Stimulated activated CD8-positive, alpha-beta memory T cell treated with anti-CD3 and anti-CD28 coated beads, Interleukin-7, amount 100 ng/mL, for 1 hour (primary cell): ENCODE measurements at places on chromosomes 1 and 21.

DNA sequence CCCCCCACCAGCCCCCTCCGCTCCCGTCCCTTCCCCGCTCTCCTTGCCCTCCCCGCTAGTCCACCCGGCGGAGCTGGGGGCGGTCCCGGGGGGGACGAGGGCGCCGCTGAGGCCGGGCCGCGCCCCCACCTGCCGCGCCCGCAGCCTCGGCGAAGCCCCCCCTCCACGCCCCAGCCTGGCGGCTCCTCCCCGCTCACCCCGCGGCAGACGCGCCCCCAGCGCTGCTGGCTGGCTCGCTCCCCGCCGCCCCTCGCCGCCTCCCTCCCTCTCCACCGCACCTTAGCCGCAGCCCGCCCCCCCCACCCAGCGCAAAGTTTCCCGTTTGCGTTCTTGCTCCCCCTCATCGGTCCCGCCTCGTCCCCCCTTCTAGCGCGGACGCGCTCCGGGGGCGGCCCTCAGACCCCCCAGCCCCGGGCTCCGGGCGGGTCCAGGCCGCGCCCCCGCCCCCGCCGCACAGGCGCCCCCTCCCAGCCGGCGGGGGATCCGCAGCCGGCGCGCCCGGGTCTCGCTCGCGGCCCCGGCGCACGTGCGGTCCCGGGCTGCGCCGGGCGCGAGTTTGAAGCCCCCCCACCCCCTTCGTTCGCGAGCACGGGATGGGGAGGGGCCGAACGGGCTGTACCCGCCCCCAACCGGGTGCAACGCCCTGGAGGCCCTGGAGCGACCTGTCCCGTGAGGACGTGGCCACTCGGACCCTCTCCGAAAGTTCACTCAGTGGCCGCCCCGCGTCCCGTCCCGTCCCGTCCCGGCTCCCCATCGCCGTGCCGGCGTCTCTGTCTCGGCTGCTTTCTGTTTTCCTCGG lies 623 bp downstream of the PTPRF start:
- no peak for DNase-seq

DNA sequence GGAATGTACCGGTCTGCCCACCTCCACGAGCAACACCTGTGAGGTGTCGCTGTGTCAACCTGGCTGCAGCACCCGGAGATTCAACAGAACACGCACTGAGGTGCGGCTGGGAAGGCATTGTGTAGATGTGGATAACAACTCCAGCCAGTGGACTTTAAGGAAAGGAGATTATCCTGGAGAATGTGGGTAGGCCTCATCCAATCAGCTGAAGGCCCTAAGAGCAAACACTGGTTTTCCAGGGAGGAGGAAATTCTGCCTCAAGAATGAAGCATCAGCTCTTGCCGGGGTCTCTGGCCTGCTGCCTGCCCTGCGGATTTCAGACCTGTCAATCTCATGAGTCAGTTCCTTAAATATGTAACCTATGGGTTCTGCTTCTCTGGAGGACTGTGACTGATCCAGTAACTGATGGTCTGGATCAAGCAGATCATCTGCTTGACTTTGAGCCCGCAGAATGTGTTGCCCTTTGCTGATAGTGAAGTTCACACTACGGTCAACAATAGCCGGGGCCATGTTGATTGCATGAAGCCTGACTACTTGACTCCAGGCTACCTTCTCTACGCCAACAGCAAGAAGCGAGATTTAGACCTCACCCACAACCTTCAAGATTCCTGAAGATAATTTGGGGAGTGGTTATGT lies 15.9 kb upstream of the PRDM15 start:
- DNase-seq: no peak

GRCh38 chr1:177772386-177772960 lies 197.4 kb downstream of the SEC16B start:
- no peak for DNase-seq

GRCh38 chr1:232507571-232507970 lies 122.4 kb downstream of the SIPA1L2 start:
- DNase-seq: no peak

DNA sequence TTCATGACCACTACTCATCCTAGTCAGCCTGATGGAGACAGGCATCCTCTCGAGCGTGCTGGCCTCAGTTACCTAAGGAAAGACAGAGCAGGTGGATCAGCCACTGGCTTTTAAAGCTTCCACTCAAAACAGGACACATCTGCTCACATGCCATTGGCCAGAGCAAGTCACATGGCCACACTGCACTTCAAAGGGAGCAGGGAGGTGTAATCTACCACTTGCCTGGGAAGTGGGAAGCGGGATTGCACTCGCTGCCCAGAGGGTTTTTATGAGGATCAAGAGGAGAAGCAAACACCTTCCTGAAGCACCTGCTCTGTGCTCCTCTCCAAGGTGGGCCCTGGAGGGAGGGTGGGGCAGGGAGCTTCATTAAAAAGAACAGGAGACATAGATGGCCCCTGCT lies 108.0 kb downstream of the TAS1R2 start:
- no peak for DNase-seq

DNA sequence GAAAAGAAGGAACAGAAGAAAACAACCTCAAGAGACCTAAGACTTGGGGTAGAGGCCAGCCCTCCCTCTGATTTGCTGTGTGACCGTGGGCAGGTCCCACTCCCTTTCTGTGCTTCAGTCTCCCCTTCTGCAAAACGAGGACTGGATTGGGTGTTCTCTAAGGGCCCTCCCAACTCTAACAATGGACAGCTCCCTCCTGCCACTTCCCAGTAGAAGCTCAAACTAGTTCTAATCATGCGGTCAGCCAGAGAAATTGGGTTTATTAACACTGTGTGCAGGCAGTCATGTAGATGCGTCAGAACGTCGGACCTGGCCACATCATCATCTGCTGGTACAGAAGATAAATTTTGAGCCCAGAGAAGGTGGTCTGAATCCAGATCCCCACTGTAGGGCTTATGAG lies 1.6 kb upstream of the PADI4 start:
- no peak for DNase-seq

DNA sequence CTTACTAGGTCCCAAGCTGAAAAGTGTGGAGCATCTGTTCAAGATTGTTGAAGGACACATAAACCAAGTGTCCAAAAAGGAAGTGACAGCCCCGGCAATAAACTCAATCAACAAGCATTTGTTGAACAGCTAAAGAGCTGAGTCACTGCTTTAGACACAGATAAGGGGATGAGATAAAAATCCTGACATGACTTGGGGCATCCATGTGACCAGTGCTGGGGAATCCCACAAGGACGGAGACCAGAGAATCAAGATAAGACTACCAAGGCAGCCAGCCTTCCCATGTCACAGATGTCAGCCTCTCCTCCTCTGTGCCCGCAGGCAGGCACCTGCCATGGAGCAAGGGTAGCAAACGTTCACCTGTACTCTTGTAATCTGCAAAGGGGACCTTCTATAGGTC lies 118.6 kb upstream of the KAZN start:
- no peak for DNase-seq

GRCh38 chr1:27526569-27527222 lies 36.7 kb upstream of the WASF2 start:
- DNase-seq: no peak

DNA sequence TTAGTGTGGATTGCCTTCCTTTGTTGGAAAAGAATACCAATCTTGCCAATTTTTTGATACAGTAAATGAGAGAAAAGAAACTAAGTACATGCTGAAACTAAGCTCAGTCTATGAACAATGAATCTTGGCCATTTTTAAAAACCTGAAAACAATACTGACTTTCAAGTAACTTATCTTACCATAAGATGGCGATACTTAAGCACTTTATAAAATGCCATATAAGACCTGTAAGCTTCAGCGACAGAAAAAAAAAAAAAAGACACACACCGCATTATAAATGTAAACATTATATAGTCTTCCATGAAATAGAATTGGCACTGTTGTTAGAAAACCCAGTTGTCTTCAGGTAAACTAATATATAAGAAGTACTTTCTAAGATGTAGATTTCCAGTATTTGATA lies 3.0 kb downstream of the OLFM3 start:
- no peak for DNase-seq

DNA sequence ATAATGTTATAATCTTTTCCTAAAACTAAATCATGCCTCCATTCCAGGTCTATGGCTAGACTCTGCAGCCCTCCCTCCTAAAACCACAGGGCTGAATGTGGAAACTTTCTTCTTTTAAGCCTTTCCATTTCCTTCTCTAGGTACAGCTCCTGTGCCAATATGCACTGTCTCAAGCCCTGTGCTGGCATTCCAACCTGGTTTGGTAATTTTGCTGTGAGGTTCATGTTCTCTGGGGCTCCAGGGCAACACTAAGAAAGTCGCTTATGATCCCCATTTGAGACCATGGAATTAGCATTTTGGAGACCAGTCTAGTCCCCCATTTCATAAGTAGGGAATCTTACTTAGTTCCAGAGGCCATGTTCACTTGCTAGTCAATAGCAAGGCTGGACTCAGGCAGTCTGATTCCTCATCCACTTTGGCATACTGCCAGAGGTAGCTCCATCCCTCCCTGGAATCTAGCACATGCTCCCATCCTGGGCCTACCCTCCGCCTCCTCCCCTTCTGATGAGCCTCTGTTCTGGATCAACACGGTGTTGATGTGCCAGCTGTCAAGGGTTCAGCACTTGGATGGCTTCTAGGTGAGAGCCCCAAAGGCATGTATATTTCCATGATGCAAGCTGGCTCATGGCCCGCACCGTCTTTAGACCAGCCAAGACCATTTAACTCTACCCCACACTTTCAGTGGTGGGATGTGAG lies 36.5 kb downstream of the ZMYND12 start:
- no peak for DNase-seq

DNA sequence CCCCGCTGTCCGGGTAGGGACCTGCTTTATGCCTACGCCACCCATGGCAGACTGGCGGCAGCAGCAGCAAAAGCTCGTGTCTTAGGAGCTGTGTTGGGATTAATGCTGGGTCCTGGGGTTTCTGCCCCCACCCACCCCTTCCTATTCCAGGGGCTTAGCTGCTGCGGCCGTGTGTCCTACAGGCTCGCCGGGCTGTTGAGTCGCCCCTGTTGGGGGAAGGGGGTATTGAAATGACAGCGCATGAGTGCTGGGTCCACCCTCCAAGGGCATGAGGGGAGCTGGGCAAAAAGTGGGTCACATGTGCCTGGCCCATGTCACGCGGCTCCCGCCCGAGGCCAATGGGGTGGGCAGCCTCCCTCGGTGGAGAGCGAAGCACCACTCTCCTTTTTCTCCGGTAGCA lies 118.3 kb upstream of the COL6A1 start:
- no peak for DNase-seq

DNA sequence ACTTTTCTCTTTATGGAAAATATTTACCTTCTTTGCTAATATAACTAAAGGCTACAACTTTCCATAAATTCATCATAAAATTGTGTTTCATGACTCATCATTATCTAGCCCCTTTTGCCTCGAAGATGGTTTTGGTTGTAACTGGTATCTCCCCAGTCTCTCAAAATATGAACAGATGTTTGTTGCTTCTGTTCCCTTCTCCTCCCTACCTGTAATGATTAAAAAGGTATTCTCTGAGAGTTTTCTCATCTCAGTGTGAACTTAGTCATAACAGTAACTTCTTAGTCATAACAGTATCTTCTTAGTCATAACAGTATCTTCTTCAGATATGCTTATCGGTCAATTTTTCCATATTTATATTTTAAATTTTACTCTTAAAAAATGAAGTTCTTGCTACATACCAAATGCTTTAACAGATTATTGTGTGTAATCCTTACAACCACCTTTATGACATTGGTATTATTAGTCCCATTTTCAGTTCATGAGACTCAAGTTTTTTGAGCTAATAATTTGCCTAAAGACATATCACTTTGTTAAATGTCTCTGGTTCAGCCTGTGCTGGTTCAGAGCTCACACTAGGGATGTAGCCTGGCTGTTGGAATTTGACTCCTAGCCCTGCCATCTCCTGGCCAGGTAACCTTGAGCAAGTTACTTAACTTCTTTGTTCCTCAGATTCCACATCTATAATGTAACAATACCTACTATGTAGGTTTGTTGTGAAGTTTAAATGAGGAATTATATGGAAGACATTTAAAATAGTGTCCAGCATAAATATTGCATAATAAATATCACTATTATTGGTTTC lies 32.6 kb downstream of the ATP1B1 start:
- no peak for DNase-seq

GRCh38 chr1:111222308-111223125 lies 5.0 kb upstream of the CHI3L2 start:
- peak; percentile 57 for DNase-seq

DNA sequence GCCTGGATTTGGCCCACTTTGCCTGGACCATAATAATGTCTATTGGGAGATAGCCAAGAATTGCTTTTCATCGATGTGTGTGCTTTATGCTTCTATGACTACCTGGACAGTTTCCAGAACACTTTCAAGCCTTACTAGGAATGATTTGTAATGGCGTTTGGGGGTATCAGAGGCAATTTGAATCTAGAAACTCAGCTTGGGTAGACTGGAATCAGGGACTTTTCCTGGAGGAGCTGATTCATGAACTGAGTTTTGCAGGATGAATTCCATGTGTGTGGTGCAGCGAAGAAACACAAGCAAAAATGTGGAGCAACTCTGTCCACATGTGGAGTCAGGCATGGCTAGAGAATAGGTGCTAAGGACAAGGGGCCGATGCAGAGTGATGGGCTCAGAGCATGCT lies 11.9 kb upstream of the TMEM61 start:
- no peak for DNase-seq

DNA sequence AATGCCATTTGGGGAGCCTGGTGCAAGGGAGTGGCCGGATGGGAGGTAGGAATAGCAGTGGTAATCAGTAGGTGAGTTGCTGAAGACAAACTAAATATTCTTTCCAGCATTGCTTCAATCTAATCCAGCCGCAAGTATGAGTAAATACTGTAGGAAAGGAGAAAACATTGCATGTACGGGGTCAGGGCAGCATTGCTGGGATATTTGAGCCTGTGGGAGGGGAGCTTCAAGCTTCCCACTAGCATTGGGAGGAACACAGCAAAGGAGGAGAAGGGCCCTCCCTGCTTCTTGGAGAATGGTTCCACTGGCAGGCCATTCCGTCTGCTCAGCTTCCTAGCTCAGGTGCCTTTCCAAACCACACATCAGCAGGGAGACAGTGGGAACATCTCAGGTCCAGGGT lies 15.2 kb downstream of the CAPN2 start:
- DNase-seq: no peak

DNA sequence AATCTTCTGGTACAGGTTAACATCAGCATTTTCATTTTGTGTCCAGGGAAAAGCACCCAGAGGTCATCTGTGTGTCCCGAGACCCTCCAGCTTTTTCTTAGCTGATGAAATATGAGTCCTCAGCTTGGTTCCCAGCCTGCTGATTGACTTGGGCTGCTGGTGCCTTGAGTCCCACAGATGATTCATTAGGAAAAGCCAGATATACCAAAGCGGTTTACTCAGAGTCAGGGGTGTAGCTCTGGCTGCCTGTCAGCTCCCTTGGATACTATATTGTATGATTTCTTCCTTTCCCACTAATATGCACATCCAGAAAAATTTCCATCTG lies 43.7 kb upstream of the MAB21L3 start:
- no peak for DNase-seq

- no peak for DNase-seq
Observed at GRCh38 chr1:229288516-229288915, 17.6 kb downstream of the RAB4A start.

- DNase-seq: no peak
Observed at GRCh38 chr1:17573518-17574041, 34.1 kb downstream of the ARHGEF10L start.
